ENCODE measurements at places on chromosomes 12 and 14. TPM values are rescaled to one million over a fixed set of nuclear protein-coding genes. Genes with fewer than 3 reads are reported as not detected.

DNA sequence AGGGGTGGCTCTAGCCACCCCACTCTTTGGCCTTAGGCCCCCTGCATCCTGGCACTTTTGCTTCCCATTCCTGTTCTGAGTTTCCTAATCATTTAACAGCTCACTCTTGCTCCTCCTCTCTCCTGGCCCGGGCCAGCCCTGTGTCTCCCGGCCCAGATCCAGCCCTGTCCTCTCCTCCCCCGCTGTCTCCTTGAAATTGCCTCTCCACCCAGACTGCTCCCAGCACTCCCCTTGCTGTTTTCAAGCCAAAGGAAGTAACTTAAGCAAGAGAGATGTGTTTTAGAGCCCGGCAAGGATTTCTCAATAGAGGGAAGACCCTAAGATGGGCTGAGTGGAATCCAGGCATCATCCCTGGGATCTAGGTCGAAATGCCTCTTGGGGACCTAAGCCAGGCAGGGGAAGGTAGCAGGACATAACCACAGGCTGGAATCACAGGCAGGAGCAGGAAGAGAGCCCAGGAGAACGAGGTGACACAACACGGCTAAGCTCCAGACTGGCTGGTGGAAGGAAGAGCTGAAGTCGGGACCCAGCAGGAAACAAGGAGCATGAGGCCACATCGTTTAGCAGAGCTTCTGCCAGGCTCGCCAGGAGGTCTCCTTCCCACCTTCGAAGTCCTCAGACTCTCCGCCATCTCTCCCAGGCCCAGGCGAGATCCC lies 2.0 kb upstream of the LRP1-AS start:
- DNase-seq = no peak

DNA sequence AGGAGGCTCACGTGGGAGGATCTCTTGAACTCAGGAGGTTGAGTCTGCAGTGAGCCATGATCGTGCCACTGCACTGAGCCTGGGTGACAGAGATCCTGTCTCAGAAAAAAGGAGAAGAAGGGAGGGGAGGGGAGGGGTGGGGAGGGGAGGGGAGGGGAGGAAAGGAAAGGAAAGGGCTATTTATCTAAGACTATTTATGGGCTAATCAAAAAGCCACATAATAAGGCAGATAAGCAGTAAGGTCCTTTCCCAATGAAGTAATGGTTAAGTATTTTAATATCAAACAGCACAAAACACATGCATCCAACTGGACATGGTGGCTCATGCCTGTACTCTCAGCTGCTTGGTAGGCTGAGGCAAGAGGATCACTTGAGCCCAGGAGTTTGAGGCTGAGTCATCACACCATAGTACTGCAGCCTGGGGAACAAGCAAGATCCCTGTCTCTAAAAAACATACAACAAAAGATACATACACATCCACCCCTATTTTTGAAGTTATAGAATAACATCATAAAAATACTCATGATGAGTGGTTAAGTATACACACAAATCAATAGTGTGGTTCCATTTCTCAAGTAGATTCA lies 9.7 kb downstream of the PAWR start:
- DNase-seq = no peak

GRCh38 chr12:62190689-62191490 lies 69.3 kb upstream of the USP15 start:
- no peak for DNase-seq

Gene RNASE13
- not detected for total RNA-seq

DNA sequence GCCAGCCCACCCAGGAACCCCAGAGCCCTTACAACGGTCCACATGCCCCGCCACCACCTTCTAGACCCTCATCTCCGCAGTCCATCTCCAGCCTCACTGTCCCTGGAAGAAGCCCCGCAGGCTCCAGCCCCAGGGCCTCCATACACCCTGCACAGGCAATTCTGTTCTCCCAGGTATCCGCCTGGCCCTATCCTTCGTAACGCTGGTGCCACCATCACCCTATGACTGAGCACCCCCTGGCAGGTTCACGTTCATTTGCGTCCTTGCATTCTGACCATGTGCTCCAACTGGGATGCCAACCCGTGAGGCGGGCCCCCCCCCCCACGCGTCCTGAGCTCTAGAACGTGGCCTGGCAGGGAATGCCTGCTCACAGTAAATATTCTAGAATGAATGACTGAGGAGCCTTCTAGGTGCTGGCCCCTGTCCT lies 675 bp upstream of the SCARB1 start:
- DNase-seq = no peak

DNA sequence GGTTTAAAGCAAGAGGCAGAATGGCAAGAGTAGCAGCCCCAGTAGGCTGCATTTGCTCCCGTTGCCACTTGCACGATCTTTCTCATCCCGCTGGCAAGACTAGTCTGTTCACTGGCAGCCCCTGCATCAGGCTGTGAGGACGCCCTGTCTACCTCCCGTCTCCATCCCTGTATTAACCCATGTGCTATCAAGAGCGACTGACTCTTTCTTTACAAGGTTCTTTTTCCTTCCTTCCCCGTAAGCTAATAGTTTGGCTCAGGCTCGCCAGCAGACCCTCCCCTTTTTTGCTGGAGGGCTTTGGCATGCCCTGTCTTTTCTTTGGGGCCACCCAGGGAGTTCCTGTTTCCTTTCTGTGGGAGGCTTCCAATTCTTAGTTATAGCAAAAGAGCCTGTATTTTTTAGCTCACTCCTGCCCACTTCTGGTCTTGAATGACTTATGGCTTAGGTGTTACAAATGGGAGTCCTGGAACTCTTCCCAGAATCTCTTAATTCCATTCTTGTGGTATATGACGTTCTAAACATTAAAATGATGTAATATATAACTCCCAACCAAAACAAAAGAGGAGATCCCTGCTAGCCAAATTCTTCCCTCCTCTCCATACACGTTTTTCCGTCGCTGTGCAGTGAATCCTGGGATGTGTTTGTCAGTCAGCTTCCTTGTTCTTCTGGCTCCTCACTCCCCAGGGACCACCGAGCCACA lies 149.0 kb downstream of the PRKCH start:
- peak; percentile 86 for DNase-seq

DNA sequence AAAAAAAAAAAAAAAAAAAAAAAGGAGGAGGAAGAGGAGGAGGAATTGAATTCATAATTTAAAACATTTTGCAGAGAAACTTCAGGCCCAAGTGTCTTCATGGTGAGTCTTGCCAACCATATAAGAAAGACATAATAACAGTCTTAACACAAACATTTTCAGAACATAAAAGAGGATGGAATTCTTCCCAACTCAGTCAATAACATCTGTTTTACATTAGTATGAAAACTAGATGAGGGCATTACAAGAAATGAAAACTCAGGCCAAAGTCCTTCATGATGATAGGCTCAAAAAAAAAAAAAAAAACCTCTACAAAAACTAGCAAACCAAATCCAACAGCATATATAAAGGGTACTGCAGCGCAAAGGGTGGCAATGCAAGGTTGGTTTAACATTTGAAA lies 151.6 kb downstream of the FOXA1 start:
- DNase-seq = no peak
